Activated naive CD4-positive, alpha-beta T cell treated with anti-CD3 and anti-CD28 coated beads, Interleukin-2, amount 10 ng/mL, durations not matched to agents 7 days and 5 days (primary cell): ENCODE measurements at places on chromosomes 2 and 18.
A peak's percentile ranks its signal among the peaks of the same experiment; 100 is the strongest.

- no peak for DNase-seq
These were observed 81.1 kb downstream of the LPIN1 start for GRCh38 chr2:11827547-11827946.

DNA sequence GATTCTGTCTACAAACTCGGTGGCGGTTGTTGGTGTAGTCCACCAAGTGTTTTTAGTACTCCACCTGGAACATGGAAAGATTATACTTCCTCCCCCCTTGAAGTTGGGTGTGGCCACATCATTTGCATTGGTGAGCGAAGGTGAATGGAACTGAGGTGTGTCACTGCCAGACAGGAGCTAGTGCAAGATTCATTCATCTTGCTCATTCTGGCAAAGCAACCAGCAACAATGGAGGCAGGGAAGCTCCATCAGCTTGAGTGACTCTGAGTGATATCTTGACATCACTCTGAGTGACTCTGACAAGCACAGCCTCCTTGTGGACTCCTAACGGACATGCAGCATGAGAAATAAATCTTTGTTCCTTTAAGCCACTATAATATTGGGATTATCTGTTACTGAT is 54.7 kb upstream of the SLC1A4 start:
- DNase-seq, result no peak

- DNase-seq, result no peak
These were observed 81.3 kb upstream of the KYNU start for GRCh38 chr2:142796161-142796560.

- DNase-seq, result no peak
These were observed 37.7 kb upstream of the SMAD2 start for GRCh38 chr18:47968006-47968676.

DNA sequence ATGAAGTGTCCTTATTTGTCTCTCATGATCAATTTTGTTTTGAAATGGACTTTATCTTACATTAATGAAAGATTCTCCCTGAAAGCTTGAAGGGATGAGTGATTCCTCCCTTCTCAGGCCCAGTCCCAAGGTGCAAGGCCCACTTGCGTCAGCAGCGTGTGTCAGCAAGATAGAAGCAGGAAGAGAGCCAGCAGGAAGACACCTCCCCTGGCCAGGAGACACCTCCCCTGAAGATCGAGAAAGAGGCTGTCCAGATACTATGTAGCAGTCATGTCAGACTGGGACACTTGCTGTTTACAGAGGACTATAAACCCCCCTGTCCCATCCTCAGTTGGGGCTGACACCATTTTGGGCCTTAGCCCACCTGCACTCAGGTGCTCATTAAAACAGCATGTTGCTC is 38.3 kb downstream of the TIMM21 start:
- DNase-seq, result no peak

DNA sequence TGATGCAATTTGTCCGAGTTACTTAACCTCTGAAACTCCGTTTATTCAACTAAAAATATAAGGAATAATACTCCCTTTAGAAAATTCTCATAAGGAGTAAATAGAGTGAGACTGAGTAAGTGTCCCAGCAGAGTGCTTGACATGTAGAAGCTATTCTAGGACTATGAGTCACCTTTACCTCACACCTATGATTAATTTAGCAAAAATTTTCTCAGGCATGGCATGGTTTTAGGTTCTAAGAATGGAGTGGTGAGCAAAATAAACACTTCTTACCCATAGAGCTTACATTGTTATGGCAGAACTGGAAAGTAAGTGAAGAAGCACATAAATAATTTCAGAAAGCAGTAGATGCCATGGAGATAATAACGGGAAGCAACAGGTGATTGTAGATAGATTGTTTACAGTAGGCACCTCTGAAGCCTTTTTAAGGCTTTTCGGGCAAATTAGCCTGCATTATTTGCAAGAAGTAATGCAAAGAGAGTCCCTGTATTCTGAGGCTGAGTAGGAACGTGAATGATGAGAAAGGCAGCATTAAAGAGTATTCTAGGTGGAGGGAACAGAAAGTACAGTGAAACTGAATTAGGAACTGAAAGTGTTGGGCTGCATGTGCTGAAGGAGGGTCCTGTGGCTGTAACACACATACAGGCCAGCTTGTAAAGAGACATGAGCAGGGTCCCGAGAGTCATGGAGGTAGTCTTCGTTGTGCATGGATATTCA is 209.2 kb downstream of the ZNF407 start:
- DNase-seq, result no peak

DNA sequence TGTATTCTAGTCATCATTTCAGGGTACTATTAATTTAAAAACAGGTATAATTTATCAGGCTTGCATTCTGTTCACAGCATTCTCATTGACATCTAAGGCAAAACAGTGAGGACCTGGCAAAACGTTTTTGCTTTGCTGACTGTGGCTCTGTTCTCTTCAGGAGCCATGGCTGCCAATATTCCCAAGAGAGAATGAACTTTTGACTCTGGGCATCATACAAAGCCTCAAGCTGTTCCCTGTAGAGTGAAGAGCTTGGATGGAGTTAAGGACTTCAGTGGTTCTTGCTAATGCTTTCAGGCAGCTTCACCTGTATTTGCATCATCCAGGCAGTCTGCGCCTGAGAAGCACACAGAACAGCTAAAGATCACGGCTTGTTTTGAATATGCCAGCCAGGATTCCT is 65.9 kb upstream of the CAVIN2 start:
- no peak for DNase-seq

- peak; percentile 50 for DNase-seq
These were observed 49.9 kb upstream of the DAPL1 start for GRCh38 chr2:158745067-158745865.

- DNase-seq, result no peak
These were observed 430.0 kb downstream of the SLC4A3 start for GRCh38 chr2:220057391-220057790.

DNA sequence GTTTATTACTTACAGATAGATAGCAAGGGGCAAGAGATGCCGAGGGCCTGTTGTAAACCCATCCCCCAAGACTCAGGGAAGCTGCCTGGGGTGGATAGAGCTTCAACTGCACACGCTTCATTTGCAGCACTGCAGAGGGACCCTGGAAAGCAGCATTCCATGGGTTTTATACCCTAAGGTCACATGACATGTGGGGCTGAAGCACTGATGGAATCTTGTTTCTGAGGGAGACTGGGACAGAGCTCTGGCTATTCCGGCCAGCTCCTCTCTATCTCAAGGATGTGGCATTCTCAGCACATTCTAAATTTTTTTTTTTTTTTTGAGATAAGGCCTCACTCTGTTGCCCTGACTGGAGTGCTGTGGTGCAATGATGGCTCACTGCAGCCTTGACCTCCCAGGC is 300.1 kb downstream of the MYCN start:
- no peak for DNase-seq

DNA sequence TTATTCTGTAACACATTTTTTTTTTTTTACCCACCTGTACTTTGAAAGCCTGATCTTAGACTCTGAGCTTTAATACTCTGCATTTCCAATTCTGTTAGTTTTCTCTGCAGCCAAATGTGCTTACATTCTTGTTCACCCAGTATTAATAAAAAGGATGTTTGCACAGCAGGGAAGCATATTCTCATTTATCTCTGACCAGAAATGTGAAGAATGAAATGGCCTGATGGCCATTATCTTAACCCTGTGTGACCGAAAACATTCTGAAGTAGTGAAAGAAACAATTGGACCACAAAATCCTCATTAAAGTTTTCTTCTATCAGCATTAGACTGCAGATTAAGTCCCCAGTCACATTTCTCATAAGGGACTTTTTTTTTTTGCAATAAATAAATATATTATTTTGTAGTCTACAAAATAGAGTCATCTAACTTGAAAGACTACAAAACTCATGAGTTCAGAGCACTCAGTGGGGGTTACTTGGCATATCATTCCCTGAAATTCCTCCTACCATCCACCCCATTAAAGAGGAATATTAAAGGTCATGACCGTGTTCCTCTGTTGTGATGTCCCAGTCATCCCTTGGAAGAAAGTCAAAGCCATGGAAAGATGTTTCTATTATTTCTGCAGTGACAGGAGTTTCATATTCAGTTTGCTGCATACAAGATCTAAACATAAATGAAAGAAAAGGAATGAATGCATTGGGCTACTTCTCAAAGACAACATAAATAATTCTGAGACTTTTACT is 364.4 kb downstream of the RND3 start:
- no peak for DNase-seq

- DNase-seq, result no peak
These were observed 261.5 kb downstream of the PTGR3 start for GRCh38 chr18:74947417-74947816.

DNA sequence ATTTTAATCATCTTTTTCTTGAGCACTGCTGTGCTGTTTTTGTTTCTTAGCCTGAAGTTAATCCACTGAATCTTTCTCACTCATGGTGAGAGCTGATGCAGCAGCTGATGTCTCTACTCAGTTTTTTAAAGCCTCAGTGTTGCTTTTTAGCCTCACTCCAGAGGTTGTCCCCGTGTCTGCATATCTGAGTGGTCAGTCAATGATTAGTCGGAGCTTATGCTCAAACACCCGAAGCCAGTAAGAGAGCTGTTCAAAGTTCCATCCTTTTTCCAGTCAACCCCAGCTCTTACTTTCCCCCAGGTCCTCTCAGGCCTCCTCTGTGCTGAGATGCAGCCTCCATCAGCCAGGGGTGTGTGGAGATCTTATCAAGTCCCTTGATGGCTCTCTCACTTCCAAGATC is 81.1 kb downstream of the MBOAT2 start:
- no peak for DNase-seq

- no peak for DNase-seq
These were observed 4.6 kb downstream of the TMEM169 start for GRCh38 chr2:216086207-216086893.

GRCh38 chr2:85804583-85804982 is 50.8 kb downstream of the ATOH8 start:
- peak; percentile 51 for DNase-seq

GRCh38 chr2:705971-706511 is 28.8 kb upstream of the TMEM18 start:
- DNase-seq, result no peak

GRCh38 chr18:54209471-54210180 is 14.8 kb downstream of the MBD2 start:
- no peak for DNase-seq

DNA sequence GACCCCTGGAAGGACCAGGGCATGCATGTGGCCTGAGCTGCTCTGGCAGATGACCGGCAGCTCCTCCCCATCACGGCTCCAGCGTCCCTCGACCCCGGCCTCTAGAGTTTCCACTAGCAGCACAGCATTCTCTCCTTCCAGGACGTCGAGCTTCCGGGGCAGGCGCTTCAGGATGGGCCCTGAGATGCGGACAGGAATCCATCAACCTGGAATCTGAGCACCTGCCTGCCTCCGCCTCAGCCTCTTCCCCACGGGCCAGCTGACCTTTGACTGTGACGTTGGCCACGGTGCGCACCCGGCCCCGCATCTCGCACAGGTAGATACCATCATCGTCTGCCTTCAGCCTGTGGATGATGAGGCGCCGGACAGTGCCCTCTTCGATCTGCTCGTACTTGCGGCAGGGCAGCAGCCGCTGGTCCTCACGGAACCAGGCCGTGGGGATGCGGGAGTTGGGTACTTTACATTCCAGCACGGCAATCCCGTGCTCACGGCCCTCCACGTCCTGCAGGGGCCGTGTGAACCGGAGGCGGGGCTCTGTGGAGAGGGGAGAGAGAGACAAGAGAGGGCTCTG is 3.5 kb downstream of the OBSL1 start:
- no peak for DNase-seq

DNA sequence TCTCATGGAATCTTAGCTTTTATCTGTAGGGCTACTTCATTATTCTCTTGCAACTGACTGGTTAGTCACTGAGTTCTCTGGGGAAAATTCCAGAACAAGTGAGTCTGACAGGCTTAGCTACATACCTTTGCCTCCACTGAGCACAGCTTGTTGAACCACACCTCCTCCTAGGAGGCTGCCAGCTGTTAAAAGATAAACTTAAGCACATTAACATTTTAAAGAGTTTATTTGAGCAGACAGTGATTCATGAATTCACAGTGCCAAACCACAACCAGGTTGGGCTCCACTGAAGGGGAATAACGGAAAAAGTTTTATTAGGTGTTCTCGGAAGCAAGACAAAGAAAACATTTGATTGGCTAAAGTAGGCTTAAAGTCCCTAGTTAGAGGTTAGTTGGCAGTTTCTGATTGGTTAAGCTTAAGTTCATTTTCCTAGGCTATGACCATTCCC is 12.5 kb upstream of the SLC38A11 start:
- DNase-seq, result no peak

DNA sequence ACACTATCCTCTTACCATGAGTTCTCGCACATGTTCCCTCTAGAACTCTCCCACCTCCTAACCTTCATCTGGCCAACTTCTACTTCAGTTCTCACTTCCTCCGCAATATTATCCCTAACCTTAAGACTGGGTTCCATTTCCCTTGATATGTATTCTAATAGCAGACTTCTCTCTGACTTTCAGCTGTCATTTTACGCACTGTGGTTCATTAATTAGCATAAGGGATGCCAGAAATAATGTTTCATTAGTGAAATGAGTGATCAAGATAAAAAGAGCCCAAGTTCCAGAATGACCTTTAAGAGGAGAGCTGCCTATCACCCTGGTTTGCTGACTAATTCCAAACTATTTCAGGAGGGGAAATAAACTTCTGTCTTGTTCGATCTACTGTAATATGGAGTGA is 108.6 kb upstream of the CCDC150 start:
- no peak for DNase-seq

DNA sequence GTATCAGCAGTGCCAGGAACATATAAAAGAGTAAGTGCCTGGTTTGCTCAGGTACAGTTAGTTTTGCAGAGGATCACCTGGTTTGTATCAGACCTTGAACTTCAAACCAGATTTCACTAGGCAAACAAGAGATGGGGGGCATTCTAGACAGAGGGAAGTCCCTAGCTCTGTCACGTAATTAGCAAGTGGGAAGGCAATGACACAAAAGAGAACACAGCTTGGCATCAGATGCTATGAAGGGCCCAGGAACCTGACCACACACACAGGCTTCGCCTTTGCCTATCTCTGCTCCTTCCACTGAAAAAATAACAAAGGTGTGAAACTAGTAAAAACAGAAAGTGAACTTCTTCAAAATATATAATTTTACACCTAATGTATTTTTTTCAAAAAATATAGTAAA is 62.6 kb downstream of the CERKL start:
- no peak for DNase-seq
